ENCODE measurements at places on chromosomes 7 and 10.

DNA sequence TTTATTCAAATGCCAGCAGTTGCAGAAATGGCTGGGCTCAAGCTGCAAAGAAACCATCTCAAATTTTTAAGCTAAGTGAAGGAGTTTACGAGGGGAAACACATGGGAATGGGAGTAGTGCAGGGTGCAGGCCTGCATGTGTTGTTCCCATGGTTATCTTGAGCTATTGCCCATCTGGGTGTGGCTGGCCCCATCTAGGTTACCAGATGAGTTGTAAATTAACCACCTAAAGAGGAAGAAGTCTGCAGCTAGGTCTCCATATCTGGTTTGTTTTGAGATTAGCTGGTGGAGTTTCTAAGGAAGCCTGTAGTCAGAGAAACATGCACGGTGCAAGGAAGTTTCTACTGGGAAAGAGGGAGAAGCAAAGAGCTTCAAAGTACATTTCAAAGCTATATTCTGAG, 23.3 kb upstream of the STEAP2 start:
- DNase-seq: no peak

GRCh38 chr10:102870221-102870620, 951 bp downstream of the AS3MT start:
- DNase-seq: no peak

DNA sequence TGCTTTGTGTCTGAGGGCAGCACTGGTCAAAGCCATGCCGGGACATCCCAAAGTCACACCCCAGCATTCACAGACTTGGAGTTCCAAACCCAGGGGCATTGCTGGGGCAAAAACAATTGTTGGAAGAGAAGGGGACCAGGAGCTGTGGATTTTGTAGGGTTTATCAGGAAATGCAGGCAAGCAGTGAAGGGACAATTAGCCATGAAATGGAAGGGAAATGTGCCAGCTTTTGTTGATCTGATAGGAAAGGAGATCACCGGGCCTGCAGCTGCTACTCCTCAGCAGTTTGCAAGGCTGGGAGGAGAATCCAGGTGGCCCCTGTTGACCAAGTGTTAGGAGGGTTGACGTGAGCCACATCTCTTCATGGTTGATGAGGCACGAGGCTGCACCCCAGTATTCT, 2.5 kb upstream of the BRI3 start:
- no peak for DNase-seq

GRCh38 chr7:47681249-47681810, 99.4 kb upstream of the TNS3 start:
- no peak for DNase-seq

GRCh38 chr7:149664666-149665065, 108.7 kb downstream of the ZNF467 start:
- peak; percentile 47 for DNase-seq

DNA sequence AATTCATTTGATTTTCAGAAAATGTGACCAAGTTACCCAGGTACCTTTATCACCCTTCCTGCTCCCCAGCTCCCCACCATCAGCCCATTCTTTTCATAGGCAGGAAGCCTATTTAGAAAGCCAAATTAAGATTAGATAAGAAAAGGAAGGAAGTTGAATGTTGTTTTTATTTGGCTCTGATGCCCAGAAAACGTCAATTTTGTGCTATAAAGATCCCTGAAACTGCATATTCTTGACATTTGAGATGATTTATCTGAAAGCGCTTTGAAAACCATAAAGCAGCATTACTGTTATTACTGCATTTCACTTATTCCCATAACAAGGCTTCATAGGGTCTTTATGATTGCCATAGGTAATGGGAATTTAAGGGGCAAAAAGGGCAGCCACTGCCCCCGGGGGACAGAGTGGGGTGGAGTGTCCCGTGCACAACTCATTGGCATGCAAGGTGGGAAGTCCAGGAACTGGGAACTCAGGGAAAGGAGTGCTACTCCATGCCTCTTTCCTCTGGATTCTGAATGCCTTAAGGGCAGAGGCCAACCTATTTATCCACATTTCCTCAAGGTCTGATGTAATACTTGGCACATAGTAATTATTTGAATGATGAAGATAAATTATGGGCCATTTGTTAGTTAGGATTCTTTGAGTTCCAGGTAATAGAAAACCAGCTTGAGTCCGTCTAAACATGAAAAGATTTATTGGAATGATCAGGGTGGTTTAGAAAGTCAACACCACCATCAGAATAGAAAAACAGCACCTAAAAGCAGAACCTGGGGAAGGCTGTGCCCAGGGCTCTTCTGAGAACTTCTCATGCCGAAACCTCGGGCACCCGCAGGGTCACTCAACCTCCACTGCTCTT, 100.6 kb upstream of the ELMO1 start:
- no peak for DNase-seq

- DNase-seq: no peak
Measured at GRCh38 chr10:120282846-120283492, 174.1 kb upstream of the PLPP4 start.

- no peak for DNase-seq
Measured at GRCh38 chr10:131076356-131076755, 235.2 kb downstream of the TCERG1L start.

- DNase-seq: peak; percentile 66
Measured at GRCh38 chr10:15344876-15345285, 26.2 kb downstream of the FAM171A1 start.

GRCh38 chr7:99139036-99139435, 4.9 kb downstream of the SMURF1 start:
- peak; percentile 44 for DNase-seq

GRCh38 chr10:47440207-47440606, 43.7 kb downstream of the ANXA8 start:
- DNase-seq: no peak

DNA sequence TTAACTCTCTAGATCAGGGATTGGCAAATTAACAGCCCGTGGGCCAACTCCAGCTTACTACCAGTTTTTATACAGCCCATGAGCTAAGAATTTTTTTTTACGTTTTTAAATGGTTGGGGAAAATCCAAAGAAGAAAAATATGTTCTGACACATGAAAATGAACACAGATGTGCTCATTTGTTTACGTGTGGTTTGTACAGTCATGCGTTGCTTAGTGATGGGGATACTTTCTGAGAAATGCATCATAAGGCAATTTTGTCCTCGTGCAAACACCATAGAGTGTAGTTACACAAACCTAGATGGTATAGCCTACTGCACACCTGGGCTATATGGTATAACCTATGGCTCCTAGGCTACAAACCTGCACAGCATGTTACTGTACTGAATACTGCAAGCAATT, 8.3 kb upstream of the SMKR1 start:
- peak; percentile 91 for DNase-seq

GRCh38 chr7:128113839-128114238, 82.6 kb upstream of the LRRC4 start:
- no peak for DNase-seq

- no peak for DNase-seq
Measured at GRCh38 chr10:75335983-75336382, 65.6 kb downstream of the ZNF503 start.

DNA sequence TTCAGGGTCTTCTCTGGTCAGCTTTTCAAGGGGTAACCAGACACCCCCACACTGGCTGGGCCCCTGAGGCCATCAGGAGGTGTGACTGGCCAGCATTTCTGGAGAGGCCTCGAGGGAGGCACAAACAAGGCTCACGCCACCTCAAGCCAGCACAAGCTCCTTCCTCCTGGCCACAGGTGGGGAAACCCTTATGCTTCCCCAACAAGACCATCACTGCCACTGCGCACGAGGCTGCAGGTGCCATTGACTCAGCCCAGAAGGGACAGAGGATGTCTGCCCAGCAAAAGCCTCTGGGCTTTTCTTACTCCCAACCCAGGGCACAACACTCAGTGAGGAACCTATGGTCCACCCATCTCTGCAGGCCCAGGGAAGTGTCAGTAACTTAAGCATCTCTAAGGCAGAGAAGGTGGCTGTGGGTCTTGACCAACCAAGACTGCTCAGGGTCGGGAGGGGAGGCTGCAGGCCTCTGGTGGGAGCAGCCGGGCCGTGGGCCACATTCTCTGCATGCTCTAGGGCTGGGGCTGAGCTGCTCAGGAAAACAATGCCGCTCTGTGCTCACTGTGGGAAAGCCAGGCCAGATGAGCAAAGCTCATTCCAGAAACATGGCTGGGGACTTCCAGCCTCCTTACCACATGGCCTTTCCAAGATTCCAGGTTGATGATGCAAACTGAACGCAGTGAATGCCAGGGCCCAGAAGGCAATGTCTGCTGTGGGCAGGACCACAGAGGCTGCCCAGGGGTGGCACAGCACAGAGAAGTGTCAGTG, 24.2 kb upstream of the RASSF4 start:
- DNase-seq: peak; percentile 61

GRCh38 chr10:113494761-113495160, 58.1 kb upstream of the HABP2 start:
- DNase-seq: no peak

DNA sequence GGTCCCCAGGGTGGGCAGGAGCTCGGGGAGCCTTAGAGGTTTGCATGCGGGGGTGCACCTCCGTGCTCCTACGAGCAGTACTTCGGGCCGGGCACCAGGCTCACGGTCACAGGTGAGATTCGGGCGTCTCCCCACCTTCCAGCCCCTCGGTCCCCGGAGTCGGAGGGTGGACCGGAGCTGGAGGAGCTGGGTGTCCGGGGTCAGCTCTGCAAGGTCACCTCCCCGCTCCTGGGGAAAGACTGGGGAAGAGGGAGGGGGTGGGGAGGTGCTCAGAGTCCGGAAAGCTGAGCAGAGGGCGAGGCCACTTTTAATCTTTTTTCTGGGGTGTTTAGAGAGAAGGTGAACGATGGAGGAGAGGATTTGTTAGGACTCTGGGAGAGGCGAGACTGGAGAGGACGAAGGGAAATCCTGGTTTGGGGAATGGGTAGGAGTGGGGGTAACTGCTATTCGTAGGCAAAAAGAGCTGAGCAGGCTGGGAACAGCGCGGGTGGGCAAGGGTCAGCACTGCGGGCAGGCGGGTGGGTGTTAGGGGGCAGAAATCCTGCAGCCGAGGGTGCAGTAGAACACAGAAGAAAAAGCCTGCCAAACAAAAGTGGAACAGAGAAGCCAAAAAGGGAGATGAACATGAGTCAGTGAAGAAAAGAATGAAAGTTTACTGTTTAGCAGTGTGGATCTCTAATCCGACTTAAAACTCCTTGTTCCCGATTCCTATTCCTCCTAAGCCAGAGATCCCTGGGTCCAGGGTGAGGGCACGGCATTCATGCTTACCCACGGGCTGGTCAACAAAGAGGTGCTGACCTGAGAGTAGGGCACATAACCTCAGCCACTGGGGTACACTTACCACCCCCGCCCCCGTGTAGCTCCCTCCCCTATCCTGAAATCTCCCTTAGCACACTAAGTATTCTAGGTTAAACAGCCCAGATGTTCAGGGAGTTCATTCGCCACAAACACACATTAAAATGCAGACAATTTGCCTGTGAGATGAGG, 26.9 kb downstream of the PRSS2 start:
- DNase-seq: no peak

- no peak for DNase-seq
Measured at GRCh38 chr7:6142871-6143380, 111.8 kb downstream of the ANKRD61 start.

- DNase-seq: no peak
Measured at GRCh38 chr7:114843102-114843501, 78.8 kb upstream of the MDFIC start.

DNA sequence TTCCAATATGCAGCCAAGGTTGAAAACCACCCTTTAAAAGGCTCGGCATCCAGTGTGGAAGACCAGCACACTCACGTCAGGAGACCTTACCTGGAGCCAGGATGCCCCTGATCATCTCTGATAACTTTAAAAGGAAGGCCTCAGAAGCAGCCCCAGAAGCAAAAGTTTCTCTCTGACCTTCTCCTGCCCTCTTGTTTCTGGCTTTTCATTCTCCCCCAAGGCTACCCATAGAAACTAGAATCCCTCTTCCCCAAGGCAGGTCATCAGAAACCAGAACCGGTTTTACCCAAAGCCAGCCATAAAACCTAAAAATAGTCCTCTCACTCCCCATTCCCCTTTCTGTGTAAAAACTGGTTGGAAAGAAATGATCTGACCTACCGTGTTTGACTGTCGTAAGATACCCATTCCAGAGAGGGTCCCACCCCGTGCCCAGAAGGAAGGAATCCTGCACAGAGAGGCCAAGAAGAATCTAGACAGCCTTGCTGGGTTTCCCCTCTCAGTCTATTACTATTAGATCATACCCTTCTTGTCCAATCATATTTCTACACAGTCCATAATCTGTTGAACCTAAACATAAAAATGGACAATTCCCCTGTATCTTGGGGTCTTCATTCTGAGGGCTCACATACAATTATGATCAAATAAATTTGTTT, 17.5 kb upstream of the TSPAN14 start:
- DNase-seq: no peak

DNA sequence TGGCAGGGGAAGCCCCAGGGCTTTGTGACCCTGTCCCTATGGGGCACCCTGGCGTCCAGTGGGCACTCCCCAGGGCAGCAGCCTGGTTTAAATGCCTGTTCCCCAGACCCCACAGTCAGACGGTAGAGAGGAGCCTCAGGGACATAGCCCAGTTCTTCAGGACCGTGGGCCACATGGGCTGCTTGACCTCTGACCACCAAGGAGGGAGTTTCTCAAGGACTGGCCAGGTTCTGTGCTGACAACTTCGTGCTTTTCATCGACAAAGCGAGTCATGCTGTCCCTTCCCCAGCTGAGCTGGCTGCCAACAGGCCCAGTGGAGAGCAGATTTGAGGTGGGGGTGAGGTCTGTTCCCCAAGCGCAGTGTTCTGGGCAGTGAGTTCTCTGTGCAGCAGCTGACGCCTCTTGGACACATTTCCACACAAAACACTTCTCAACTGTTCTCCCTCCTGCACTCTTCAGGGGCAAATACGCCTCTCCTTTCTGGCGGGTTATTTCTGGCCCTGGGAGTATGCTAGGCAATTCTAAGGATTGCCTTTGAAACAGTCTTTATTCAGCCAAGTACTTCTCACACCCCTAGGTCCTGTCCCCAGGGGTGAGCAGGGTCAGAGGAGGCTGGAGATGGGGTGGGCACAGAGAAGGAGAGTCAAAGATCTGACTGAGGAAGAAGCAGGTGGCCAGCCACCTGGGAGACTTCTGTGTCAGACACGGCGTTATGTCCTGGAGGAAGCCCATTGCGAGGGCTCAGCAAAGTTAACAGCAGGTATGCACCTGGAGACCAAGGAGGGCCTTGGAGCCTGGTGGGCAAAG, 57.3 kb upstream of the CAMK2B start:
- no peak for DNase-seq

GRCh38 chr10:132308587-132309470, 1.1 kb upstream of the STK32C start:
- DNase-seq: no peak

DNA sequence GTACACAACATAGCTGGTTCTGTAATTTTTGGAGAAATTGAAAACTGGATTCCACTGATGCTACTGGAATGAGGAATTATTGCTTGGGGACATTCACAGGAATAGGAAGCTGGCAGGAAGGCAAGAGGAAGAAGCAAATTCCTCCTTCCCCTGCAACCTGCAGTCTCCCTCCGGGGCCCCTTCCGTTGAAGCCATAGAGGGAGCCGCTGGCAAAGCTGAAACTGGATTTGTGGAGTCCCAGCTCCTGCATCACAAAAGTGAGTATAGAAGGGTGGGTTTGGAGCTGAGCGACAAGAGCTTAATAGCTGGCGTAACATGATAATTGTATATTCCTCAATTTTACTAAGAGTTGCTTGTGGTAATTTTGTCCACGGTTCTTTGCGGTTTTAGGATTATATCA, 190.8 kb downstream of the ADRA2A start:
- no peak for DNase-seq

Data from epithelial cell of esophagus (primary cell).